ENCODE measurements at places on chromosomes 3 and 15. TPM values are rescaled to one million over a fixed set of nuclear protein-coding genes. Genes with fewer than 3 reads are reported as not detected.

- peak; percentile 48 for DNase-seq
Observed at GRCh38 chr15:33021806-33022389, 172.6 kb downstream of the FMN1 start.

- DNase-seq: no peak
Observed at GRCh38 chr3:11059799-11060115, 67.2 kb downstream of the SLC6A1 start.

MINAR1 gene
- 0.49 TPM for polyA plus RNA-seq

CHRNA3 gene
- not detected for polyA plus RNA-seq

GOLGA6A gene
- polyA plus RNA-seq: not detected

STAC gene
- polyA plus RNA-seq: not detected
